Body of pancreas (tissue), 4 donors: ENCODE measurements at places on chromosomes 13 and 19.

DNA sequence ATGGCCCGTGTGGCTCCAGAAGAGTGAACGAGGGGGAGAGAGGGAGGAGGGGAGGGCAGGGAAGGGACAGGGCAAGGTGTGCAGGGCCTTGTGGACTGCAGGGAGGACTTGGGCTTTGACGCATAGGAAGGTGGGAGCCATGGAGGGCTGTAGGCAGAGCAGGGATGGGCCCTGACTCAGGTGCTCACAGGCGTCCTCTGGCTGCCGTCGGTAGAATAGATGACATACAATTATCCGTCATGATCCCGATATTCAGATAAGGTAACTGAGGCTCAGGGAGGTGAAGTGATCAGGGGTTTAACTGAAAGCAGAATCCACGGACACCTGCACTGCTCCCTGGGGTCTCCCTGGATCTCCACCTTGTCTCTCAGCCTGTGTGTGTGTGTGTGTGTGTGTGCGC lies 3.4 kb downstream of the C3 start:
- no peak for DNase-seq

DNA sequence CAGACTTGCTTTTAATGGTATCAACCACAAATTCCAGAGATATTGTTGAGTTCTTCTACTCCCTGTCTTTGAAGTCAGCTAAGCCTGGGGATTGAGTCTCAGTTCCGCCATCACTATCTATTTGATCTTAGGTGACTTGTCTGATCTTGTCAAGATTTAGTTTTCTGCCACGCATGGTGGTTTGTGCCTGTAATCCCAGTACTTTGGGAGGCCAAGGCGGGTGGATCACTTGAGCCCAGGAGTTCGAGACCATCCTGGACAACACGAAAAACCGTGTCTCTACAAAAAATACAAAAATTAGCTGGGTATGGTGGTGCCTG lies 376.9 kb downstream of the FGF9 start:
- no peak for DNase-seq

GRCh38 chr13:46747031-46747820 lies 49.7 kb downstream of the ESD start:
- DNase-seq = no peak

GRCh38 chr19:17327068-17327653 lies 7.5 kb downstream of the ANO8 start:
- no peak for DNase-seq

GRCh38 chr19:11780431-11781020 lies 13.7 kb downstream of the ZNF441 start:
- DNase-seq = no peak

DNA sequence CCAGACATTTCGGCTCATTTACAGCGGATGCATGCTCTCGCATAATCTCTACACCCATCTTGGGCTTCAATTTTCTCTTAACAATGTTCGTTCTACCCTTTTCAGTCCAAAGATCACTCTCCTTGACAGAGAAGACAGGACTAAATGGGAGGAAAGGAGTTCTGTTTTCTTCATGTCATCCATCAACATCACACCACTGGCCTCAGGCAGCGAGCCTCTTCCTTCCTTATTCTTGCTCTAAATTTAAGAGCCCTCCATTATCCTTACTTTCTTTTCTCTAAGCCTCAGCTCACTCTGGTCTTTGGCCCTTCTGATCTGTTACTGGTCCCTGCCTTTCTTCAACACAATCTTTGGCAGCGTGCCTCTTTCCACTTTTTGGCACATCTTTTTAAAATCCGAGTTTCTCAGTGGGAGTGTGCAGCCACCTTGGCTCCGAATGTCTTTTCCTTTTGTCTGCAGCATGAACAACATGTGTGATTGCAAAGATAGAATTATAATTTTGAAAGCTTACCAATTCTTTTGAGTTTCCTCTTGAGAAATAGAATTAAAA lies 98.7 kb downstream of the FAM216B start:
- DNase-seq = no peak
